ENCODE measurements at places on chromosomes 2 and 18.
A peak's percentile ranks its signal among the peaks of the same experiment; 100 is the strongest.

- DNase-seq = peak; percentile 78
These were observed 29.0 kb downstream of the SERPINB5 start for GRCh38 chr18:63505566-63506335.

GRCh38 chr2:113848758-113849415 is 41.0 kb upstream of the ACTR3 start:
- peak; percentile 69 for DNase-seq

DNA sequence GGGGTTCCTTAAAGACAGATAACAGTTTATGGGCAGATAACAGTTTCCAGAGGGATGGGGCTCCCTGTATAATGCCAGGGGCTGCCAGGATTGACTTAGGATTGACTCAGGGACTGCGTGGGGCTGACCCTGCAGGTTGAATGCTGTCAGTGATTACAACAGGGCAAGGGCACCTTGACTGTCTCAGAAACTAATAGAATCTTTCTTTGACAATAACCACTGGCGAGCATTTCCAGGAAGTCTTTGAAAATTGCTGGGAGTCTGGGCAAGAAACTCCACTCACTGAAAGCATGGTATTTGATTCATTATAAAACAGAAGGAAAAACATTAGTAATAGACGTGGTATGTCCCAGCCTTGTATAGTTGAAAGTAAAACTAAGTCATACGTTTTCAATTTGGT is 101.0 kb downstream of the GPD2 start:
- DNase-seq = no peak

- no peak for DNase-seq
These were observed 118.2 kb downstream of the PAX3 start for GRCh38 chr2:222180619-222181018.

- DNase-seq = no peak
These were observed 20.1 kb upstream of the SLC20A1 start for GRCh38 chr2:112625474-112626114.

DNA sequence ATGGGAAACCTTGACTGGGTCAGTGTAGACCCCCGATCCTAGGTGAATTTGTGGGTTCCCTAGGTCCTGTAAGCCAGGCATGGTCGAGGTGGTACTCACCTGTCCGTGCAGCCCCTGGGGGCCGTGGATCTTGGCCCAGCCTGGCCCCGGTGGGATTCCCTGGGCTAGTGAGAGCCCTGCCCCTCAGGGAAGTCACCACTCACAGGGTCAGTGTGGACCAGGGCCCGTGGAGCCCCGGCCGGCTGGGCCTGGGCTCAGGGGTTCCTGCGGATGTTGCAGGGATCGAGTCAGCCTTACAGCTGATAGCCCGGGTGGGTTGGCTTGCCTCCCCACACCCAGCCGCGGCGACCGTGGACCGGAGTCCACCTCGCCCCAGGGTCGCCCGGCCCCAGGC is 528 bp downstream of the ATG9A start:
- no peak for DNase-seq

DNA sequence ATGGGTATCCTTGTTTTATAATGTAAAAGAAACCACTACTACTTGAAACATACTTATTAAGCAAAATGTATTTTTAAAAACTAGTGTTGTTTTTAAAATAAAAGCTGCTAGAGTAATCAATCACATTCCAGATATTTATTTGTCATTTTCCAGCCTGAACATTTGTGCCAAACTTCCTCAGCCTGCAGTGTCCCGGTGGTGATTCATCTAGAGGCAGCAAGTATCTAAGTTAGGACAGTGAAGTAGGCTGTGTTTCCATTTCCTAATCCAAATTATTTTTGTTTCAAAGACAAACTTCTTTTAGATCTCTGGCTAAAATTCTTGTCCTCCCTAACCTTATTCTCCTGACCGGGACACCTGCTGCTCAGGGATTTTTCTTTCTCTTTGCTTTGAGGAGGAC is 12.8 kb upstream of the GCG start:
- DNase-seq = no peak

GRCh38 chr2:143679617-143680016 is 550.4 kb downstream of the ARHGAP15 start:
- no peak for DNase-seq

DNA sequence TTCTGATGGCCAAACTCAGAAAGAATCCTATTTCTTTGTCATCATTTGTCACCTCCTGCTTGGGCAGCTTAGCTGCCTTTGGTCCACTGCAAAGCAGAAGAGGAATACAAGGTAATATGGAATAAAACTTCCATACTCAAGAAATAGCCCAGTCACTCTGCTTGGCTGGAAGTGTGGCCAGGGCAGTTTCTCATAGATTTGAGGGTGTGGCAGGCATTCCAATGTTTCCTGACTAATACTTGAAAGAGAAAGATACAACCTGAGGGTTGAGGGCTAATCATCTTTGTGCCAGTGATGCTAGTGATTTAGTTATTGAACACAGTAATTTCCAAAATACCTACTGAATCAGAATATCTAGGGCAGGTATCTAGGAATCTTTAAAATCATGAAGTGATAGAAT is 83.1 kb downstream of the FAM161A start:
- no peak for DNase-seq

GRCh38 chr18:69996951-69997798 is 49.5 kb upstream of the CD226 start:
- no peak for DNase-seq

DNA sequence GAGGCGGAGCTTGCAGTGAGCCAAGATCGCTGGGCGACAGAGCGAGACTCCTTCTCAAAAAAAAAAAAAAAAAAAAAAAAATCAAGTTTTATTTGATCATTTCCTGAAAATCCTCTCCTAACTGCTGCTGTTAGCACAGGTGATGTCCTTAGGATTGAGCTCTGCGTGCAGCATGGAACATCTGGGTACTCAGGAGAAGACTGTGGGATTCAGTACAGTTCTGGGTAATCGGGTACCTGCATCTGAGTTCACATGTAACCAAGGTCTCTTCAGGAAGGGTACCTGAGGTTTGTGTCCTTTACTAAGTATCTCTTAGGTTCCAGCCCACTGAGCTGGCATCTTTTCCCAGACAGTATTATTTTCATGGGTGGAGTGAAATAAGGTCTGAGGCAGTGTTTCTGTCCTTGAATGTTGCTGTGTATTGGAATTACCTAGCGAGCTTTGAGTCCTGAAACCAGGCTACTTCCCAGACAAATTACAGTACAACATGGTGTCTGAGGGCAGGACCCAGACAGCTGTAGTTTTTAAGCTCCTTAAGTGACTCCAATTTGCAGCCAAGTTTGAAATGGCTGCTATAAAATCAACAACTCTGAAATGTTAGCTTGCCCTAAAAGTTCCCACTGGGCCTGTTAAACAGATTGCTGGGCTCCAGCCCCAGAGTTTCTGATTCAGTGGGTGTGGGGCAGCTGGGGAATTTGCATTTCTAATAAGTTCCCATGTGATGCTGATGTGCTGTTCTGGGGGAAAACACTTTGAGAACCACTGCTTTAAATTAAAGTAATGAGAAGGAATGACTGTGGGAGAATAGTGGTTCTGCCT is 120.5 kb downstream of the PMAIP1 start:
- no peak for DNase-seq

DNA sequence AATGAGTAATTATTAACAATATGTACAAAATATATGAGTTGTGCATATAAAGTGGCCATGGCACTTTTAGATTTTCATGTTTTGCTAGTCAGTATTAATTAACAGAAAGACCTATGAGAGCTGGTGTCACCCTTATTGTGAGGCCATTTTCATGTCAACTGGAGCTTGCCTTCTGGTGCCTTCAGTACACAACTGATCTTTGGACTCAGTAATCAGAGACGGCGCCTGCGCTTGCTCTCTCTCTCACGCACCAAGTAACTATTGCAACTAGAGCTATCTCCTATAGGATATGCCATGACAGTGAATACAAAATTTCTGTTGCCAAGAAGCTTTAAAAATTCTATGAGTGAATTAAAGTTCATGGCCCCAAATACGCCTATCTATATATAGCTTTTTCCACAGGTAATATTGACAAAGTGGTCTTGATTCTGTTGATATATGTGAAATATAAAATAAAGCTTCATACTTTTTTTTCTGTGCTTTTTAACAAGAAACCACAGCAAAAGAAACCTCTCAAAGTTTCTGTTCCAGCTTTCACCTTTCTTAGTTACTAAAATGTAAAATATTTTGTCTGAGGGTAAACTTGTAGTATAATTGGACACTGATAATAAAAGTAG is 2.9 kb downstream of the SERTAD2 start:
- no peak for DNase-seq

GRCh38 chr2:159922563-159922962 is 124.6 kb upstream of the CD302 start:
- DNase-seq = no peak

- no peak for DNase-seq
These were observed 48.0 kb downstream of the STRN start for GRCh38 chr2:36918307-36918706.

GRCh38 chr2:159506764-159507440 is 109.4 kb downstream of the BAZ2B start:
- peak; percentile 38 for DNase-seq

DNA sequence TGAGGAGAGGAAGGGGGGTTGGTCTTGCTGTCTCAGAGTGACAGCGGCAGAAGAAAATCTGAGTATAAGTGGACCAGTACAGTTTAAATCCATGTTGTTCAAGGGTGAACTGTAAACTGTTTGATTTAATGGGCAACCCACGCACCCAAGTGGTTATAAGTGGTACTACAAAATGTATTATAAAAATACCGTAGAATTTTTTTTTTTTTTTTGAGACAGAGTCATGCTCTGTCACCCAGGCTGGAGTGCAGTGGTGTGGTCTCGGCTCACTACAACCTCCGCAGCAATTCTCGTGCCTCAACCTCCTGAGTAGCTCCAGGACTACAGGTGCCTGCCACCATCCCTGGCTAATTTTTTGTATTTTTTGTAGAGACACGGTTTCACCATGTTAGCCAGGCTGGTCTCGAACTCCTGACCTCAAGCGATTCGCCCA is 2.1 kb upstream of the CHCHD5 start:
- peak; percentile 58 for DNase-seq

DNA sequence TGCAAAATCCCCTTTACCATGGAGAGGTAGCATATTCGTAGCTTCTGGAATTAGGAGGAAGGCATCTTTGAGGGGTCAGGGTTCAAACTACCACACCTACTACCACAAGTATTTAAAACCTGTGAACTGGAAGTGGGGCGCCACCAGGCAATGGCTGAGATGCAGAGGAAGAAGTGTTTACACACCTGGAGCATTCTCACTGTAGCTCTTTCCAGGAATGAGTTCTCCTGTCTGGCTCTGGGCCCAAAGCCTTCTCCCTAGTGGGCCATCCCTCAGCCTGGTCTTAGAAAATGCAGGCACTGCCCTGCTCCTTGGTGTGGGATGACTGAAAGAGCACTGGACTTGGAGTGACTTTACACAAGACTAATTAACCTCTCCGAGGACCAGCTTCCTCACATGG is 30.7 kb upstream of the FOXI3 start:
- no peak for DNase-seq

- no peak for DNase-seq
These were observed 1088.1 kb upstream of the PIK3C3 start for GRCh38 chr18:40866968-40867367.

DNA sequence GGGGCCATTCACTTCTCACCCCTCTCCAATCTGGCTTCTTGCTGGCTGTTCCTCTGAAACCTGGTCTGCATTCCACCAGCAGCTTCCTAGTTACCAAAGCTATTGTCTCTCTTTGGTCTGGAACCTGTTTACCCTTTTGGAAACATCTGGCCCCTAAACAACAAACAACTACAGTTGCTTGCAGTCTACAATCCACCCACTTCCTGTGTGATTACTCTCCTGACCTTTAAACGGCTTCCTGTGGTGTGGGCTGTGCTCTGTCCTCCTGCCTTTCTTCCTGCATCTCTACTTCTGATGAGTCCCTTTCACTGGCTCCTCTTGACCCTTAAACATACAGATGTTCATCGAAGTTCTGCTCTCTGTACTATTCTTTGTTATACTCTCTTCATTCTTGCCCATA is 303.8 kb downstream of the TDRD15 start:
- DNase-seq = no peak

DNA sequence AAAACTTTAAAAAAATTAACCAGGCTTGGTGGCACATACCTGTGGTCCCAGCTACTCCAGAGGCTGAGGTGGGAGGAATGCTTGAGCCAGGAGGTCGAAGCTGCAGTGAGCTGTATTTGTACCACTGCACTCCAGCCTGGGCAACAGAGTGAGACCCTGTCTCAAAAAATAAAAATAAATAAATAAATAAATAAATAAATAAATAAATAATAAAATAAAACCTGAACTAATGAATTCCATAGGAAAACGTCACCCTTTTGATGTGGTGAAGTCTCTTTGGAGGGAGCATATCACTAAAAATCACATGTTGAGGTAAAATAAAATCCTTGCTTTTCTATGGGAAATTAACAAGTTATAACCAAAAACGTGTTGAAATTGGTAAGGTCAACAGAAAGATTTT is 29.6 kb upstream of the ITGAV start:
- no peak for DNase-seq

DNA sequence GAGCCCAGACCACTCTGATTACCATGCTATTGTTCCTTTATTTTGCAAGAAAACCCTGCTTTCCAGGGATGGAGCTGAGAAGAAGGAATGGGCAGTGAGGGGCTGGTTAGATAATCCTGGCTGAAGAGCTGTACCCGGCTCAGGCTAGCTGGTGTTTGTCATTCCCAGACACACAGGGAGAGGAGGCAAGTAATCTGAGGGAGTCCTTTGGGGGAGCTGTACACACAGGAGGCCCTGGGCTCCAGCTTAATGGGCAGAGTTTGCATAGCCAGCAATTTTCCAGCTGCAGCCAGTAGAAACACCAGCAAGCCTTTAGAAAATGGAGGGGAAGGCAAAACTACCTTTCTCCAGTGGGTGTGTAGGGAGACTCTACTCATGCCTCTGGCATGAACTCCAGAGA is 259.3 kb downstream of the SOX11 start:
- no peak for DNase-seq

- no peak for DNase-seq
These were observed 239.2 kb upstream of the CWC22 start for GRCh38 chr2:180246268-180246667.

- DNase-seq = peak; percentile 87
These were observed 123.9 kb upstream of the CD302 start for GRCh38 chr2:159921752-159922404.

DNA sequence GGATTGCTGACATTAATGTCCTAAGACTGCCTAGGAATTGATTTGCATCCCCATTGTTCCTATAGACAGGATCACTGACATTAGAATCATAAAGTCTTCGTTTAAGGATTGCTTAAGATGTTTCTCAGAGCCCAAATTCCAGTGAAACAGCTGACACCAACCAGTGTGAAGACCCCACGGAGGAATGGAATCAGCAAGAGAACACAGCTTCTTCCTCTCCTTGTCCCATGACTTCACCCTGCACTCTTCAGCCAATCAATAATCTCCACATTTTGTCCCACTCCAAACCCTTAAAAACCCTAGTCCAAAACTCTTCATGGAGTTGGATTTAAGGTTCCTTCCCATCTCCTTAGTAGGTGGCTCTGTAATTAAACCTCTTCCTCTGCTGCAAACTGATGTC is 157.0 kb upstream of the NDUFV2 start:
- no peak for DNase-seq

DNA sequence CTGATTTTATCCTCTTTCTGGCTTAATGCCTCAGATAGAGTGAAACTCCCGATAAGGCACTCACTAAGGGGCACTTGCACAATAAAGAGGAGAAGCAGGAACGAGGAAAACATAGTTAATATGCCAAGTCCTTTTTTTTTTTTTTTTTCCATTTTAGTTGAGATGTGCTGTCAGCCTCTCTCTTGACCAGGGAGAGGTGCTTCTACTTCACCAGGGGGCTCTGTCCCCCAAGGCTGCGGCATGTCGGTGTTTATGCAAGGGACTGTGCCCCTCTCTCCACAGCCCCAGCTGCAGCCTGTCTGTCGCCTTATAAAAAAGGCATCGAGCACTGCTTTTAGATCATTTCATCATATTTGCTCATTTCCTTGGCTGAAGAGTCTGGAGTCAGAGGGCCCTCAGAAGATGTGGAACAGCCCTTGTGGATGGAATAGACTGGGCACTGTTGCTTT is 178.1 kb downstream of the SLC8A1 start:
- DNase-seq = no peak
